Lower leg skin (tissue), 4 donors: ENCODE measurements at places on chromosomes 6 and 20. TPM values are rescaled to one million over a fixed set of nuclear protein-coding genes. Genes with fewer than 3 reads are reported as not detected.

The NFATC2 gene
- total RNA-seq: 10.4 TPM

The WFDC6 gene
- 1.6 TPM for total RNA-seq

The NKX2-2 gene
- total RNA-seq: not detected

The MYLK4 gene
- 3.8 TPM for total RNA-seq

The SPTLC3 gene
- 74.1 TPM for total RNA-seq

DNA sequence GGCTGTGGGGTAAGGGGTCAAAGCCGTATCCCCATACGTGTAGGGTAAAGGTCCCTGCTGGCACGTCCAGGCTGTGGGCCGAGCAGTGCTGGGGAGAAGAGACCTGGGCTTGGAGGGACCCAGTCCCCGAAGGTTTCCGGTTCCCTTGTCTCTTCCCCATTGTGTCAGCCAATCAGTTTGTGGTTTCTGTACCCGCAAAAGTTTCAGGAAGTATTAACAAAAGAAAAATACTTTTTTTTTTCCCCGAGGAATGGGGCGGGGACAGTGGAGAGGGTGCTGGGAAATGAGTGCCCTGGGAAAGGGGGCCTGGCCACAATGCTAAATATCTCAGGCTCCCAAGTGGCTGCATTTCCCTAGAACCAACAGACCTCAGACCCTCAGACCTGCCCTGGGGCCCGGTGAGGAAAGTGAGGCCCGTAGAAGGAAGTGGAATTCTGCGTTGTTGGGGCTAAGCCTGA, 15.2 kb upstream of the AMD1 start:
- DNase-seq: no peak

DNA sequence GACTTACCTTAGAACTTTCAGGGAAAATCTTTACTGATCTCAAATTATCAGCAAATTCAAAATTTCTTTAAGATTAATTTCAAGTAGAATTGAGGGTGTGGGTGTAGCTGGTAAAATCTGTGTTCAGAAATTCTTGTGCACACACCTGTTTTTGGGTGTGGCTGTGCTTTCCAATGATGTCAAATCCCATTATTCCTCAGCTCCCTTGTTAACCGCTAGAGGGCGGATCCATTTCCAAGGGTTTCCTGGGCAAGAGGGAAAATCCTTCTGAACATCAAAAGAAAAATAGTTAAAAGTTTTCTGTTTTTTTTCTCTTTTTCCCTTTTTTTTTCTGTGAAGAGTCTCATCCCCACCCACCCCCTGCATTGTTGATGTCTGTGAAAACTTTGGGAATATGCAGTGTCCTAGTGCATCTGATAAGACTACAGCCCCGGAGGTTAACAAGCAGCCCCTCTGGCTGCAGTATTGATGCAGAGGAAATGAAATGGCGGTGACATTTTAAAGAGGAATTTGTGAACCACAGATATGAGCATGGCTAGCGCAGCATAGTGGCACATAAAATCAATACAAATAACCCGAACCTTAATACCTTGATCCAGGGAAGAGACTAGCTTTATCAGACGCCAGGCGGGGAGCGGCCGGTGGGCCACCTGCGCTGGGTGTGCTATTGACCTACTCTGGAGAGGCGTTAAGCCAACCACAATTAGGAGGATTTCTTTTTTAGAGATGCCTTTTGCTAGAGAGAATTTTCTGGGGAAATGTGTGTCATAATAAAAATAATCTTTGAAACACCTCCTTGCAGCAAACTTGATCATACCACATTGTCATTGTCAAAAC, 130.9 kb downstream of the FOXA2 start:
- no peak for DNase-seq

- no peak for DNase-seq
Observed at GRCh38 chr6:63214816-63215215, 3.5 kb downstream of the FKBP1C start.

DNA sequence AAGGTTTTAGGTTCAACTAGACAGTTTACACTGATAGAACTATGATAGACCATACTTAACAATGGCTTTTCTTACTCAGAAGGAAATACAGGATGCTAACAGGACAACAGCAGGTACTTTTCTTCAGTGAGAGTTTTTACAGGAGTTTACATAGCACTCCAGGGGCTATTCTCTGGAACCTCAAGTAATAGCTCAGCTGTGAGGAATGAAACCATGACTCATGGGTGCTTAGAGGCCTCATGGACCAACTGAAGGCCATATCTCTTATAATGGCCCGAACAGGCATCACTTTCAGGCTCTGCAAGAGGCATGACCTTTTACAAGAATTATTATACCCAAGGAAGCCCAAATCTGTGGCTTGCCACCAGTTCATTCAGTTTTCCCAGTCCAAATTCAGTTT, 31.8 kb downstream of the TREML1 start:
- no peak for DNase-seq

- no peak for DNase-seq
Observed at GRCh38 chr6:168177103-168177891, 98.3 kb upstream of the FRMD1 start.

DNA sequence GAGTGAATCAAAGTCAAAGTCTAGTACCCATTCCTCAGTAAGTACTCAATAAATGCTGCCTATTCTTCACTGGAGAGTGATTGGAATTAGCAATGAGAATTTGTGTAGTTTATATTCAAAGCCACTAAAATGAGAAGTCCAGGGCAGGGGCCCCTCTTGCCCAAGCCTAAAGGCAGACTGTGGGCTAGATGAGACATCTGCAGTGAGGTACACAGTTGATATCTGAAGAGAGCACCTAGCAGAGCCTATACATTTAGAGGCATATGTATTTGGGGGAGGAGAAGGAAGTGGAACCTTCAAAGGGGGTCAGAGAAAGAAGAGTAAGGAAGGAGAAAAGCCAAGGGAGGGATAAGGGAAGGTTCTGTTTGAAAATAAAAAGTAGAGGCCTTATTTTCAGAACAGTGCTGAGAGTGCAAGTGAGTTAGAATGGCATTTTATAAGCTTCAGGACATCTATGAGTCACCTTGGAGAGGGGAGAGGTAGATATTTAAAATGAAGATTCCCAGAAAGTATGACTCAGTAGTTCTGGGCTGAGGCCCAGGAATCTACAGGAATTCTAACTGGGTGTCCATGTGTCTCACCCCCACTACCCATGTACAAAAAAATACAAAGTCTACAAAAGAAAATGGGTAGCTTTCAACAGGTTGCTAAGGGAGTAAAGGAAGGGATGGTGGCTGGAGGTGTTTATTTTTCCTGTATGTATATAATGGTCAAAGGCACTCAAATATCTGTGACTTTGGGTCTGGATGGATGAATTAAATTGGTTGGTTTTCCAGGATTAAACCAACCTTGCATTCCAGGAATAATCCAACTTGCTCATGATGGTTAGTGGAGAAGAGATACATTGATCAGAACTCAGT, 135.1 kb downstream of the ZFP64 start:
- no peak for DNase-seq

- DNase-seq: no peak
Observed at GRCh38 chr6:166286839-166287271, 21.3 kb downstream of the PRR18 start.

GRCh38 chr6:85479208-85479607, 29.3 kb downstream of the NT5E start:
- DNase-seq: no peak

GRCh38 chr6:6973721-6974120, 134.0 kb upstream of the RREB1 start:
- no peak for DNase-seq

DNA sequence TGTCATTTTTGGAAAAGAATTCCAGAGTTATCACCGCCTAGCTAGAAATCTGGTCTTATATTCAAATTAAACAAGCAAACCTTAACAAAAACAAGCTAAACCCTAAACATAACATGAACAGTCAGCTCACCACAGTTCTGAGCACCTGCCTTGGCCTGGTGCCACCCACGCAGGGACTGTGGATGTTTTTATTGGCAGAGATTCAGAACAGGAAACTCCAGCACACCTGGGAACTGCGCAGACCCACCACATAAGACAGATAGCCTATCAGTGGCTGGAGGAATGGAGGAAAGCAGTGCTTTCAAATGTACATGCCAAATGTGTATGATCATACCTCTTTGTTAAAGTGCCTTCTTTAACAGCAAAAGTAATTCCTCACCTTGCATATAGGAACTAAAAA, 8.9 kb downstream of the SLC16A10 start:
- no peak for DNase-seq

- peak; percentile 29 for DNase-seq
Observed at GRCh38 chr6:46502486-46503119, 11.4 kb upstream of the RCAN2 start.

DNA sequence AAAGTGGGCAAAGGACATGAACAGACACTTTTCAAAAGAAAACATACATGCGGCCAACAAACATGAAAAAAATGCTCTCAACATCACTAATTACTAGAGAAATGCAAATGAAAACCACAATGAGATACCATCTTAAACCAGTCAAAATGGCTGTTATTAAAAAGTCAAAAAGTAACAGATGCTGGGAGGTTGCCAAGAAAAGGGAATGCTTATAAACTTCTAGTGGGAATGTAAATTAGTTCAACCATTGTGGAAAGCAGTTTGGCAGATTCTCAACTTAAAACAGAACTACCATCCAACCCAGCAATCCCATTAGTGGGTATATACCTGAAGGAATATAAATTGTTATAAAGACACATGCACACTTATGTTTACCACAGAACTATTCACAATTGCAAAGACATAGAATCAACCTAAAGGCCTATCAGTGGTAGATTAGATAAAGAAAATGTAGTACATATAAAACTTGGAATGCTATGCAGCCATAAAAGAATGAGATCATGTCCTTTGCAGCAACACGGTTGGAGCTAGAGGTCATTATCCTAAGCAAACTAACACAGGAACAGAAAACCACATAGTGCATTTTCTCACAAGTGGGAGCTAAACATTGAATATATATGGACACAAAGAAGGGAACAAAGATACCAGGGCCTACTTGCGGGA, 16.3 kb downstream of the CENPQ start:
- no peak for DNase-seq

- DNase-seq: no peak
Observed at GRCh38 chr6:90397929-90398674, 101.5 kb upstream of the BACH2 start.

- DNase-seq: no peak
Observed at GRCh38 chr6:32825966-32826365, 9.2 kb upstream of the HLA-DOB start.

GRCh38 chr6:5764401-5764955, 242.2 kb downstream of the NRN1 start:
- peak; percentile 49 for DNase-seq
